A549 (cell line): ENCODE measurements at places on chromosomes 1 and 21.

- no peak for DNase-seq
Observed at GRCh38 chr21:46217511-46218196, 10.9 kb downstream of the LSS start.

DNA sequence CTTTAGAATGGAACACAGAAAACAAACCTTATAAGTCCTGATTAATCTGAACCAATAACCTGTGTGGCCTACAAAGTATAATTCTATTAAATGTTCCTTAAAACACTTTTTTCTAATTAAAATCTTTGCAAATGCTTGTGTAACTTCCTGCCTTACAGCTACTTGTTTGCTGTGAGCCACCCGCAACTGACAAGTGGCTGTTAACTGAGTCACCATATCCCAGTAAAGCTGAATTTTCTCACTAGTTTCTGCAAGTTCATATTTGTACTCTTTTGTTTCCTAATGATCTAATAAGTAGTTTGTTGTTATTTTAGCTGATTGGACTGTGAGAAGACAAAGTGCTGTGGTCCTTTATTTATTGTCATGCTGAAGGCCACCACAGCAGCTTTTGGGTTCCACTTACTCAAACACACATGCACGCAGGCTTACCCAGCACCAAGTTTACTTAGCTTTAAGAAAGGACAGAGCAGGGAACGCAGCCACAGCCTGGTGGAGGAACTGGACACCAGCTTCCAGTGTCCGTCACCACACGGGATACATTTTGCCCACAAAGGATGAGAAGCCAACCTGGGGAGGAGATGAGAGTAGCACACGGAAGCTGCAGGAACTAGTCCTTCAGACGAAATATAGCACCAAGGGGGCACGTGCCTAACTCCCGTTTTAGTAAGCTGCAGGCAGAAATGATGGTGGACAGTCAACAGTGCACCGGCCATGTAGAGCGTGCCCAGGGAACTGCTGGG is 47.8 kb downstream of the LCA5L start:
- DNase-seq, result no peak

GRCh38 chr1:200733907-200734306 is 4.8 kb upstream of the CAMSAP2 start:
- no peak for DNase-seq

DNA sequence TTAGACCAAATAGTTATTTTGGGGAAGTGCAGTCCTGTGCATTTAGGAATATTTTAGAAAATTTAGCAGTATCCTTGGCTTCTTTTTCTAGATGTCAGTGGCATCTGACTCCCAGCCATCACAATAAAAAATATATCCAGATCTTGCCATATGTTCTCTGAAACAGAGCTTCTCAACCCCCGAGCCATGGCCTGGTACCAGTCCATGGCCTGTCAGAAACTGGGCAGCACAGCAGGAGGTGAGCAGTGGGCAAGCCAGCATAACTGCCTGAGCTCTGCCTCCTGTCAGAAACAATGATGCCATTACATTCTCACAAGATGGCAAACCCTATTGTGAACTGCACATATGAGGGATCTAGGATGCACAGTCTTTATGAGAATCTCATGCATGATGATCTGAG is 480.0 kb downstream of the LRRIQ3 start:
- no peak for DNase-seq

DNA sequence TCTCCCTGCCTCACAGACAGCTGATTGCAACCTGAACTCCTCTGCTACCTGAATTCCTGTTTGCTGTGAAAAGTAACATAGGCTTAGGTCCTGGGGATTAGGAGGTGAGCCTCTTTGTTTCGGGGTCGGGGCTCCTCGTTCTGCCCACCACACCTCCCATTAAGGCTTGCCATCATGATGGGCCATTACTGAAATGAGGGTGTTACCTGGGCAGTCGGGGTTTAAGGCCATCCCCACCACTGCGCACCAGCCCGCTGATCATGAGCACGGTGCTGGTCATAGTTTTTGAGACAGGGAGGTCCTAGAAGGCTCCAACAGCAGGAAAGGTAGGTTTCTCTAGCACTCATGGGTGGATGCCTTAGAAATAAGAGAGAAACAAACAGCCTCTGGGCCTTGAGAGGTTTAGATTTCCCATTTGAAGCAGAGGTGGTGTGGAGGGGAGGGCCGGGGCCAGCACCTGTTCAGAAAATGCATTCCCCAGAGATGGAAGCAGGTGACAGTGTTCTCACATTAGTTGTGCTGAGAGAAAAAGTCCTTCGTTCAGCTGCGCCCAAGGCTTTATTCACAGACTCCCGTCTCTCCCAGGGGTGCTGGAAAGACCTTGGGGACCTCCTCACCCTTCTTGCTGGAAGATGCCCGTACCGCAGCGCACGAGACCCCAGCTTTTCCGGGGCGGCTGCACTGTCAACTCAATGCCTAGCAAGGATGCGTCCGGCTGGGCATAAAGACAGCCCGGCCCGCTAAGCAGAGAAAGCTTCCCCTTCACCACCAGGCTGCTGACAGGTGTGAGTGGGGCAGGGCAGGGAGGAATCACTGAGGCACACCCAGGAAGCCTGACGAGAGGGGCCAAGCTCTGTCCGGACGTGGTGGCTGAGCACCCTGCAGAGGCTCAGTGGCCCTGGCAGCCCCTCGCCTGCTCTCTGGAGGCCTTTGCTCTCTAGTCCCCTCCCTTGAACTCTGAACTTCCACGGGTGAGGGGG is 125.5 kb downstream of the PGBD5 start:
- no peak for DNase-seq

- DNase-seq, result peak; percentile 21
Observed at GRCh38 chr1:174999936-175000696, at the start of gene CACYBP. TSS of gene CACYBP (plus strand) at chr1:174999947. CDS start at chr1:175000181, 234 bp downstream.

DNA sequence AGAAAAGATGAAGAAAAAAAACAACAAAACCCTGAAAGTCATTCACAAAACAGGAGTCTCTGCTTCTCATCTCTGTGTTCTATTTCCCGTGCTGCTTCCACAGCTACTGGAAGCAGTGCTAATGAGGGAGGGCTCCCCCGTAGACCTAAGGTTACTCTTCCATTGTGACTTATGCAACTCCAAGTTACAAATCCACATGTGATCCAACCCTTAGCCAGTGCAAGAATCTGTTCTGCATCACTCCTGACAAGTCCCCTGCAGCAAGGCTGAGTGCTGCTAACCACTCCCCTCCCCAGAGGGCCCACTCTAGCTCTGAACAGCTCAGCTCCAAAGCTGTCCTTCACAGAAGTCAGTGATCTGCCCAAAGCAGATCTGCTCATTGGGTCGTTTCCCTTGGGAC is 10.3 kb downstream of the DNALI1 start:
- no peak for DNase-seq

- DNase-seq, result no peak
Observed at GRCh38 chr1:98164509-98164908, 243.7 kb upstream of the DPYD start.

DNA sequence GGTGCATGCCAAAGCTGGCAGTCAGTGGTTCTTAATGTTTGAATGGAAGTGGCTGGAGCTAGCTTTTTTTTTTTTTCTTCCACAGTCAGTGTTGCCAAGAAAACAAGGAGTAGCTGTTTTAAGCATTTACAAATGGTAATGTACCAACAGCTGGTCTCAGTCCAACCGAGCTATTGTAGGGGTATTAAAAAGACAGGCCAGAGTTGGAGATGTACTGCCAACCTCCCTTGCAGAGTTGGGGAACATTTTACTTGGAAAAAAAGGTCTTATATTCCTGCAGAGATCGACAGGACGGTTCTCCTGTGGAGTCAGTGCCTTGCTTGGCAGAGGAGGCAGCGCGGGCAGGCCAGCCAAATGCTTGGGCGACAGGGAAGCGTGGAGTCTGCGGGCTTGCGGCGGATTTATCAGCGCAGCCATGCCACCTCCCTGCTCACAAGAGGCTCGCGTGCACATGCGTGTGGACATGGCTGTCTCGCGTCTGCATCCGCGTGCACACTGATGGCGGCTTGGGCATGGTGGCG is 338.1 kb downstream of the RPS6KC1 start:
- no peak for DNase-seq

DNA sequence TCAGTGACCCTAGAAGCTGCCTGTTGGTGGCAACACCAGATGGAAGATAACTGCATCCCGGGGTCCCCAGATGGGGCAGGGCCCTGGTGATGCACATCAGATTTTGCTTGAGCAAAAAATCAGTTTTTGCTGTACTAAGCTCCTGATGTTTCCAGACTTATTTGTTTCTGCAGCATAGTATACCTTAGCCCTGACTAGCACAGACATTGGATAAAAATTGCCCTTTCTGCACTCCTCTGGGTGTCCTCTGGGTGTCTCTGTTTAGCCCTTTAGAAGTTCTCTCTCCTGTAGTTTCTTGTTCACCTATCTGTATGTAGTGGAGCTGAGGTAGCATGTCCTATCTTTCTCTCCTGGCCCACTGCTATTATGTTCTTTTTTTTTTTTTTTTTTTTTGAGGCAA is 30.3 kb upstream of the PLA2G2C start:
- no peak for DNase-seq

GRCh38 chr1:50976111-50976889 is 6.3 kb downstream of the CDKN2C start:
- peak; percentile 58 for DNase-seq

DNA sequence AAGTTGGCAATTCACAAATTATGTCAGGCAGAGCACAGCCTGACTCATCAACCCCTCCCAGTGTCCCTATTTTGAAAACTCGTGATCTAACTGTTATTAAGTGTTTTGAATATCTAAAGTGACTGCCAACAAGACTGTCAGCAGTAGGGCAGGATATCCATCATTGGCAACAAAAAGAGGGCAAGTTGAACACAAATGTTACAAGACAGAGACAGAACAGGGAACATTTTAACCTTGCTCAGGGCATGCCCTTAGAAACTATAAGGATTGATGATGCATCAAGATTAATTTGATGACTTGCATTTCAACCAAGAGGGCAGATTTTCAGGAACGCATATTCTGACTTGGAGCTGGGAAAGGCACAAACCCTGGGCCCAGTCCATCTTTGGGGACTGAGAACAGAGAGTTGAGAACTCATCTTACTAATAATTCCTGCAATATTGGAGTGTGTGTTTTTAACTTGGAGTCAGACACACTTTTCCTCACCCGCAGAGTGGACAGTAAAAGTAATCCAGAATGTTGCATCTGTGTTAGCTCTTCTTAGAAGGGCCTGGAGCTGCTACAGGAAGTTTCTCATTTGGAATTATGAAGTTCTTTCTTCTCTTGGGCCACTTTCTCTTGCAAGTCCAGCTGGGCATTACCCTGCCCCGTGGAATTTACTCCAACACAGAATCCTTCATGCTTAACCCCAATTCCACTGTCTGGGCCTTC is 317.2 kb downstream of the LTN1 start:
- DNase-seq, result no peak

GRCh38 chr1:204406621-204407020 is 5.0 kb downstream of the PPP1R15B start:
- no peak for DNase-seq

GRCh38 chr1:208604295-208604694 is 360.1 kb upstream of the PLXNA2 start:
- DNase-seq, result no peak

DNA sequence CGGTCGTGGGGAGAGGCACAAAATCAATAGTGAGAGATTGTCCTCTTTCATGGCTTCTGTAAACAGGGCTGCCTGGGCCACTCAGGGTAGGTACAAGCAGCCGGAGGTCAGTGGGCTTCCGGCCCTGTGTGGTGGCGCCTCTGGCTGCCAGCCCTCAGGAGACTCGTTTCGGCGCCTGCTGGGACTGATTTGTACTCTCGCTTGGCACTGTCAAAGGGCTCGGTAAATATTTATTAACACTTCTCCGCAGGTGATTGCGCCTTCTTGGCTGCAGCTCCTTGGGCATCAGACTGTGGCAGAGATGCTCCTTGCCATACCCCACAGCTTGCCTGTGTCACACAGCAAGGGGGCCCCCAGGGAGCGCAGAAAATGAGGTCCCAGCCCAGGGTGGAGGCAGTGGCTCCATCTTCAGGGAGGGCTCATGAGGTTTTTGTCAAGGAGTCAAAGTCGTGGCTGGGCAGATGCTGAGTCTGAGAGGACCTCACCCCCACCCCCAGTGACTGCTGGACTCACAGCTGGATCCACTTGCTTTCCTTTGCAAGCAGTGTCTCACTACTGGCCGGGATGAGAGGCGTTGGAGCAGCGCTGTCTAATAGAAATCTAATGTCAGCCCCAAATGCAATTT is 262.5 kb downstream of the GRIK3 start:
- no peak for DNase-seq

GRCh38 chr1:246068619-246069509 is 438.2 kb downstream of the SMYD3 start:
- DNase-seq, result no peak

DNA sequence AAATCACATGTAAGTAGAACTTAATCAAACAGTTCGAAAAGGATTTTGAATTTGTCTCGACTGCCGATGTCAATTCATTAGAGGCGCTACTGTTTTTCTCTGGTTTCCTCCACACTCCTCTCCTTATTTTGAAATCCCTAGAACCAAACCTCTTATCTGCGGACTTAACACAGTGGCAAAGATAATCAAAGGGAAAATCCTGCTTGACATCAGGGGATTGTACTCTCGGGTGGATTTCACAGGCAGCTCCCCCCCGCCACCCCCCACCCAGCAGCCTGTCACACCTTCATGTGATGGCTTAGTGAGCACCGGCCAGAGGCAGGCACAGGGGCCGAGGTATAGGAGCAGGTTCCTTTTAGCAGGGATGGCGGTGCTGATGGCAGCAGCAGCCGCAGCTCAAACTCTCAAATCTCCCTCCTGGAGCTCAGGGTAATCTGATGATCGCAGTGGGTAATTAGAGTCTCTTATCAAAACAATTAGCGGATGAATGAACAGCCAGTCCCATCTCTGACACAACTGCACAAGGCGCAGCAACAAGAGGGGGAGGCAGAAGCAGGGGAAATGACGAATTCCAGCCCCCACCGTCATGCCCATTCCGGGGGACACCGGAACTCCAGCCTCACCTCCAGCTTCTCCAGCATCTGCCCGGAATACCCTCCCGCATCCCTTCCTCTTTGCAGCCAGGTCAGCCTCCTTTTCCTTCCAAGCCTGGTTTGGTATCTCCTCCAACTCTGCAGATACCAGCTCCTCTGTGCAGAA is 80.3 kb downstream of the SSBP3 start:
- DNase-seq, result no peak

DNA sequence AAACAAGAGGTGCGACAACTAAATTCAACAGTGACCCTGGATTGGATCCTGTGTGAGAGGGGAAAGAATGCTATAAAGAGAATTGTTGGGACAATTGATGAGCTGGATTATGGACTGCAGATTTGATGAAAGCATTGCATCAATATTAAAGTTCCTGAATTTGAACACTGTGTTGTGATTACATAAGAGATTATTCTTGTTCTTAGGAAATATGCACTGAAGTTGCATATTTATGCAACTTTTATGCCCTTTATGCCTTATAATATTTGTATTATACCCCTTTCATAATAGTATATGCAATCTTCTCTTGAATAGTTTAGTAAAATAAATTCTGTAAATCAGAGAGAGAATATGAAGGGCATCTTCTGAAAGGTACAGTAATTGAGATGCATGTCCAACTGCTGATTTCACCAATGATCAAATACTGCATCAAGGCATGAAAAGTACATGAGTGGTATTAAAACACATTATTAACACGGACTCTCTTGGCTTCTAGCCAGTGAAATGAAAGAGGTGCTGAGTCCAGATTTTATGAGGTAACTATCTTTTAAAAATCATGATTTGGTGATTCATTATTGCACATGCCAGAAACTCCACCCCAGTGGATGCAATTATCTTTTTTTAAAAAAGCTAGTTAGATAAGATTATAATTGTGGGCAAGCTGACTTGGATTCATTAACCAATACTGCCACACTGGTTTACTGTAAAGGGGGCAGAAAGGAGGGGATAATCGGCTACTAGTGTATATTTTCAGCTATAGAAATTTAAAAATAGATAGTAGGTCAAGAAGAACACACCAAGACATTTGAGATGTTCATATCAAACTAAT is 19.9 kb upstream of the LPAR3 start:
- no peak for DNase-seq

GRCh38 chr1:28395181-28395580 is 25.6 kb downstream of the PHACTR4 start:
- DNase-seq, result no peak

GRCh38 chr1:39337067-39337466 is 132.6 kb downstream of the MACF1 start:
- DNase-seq, result no peak
